Left lung (tissue), 14 donors: ENCODE measurements at places on chromosomes 3 and 15.

DNA sequence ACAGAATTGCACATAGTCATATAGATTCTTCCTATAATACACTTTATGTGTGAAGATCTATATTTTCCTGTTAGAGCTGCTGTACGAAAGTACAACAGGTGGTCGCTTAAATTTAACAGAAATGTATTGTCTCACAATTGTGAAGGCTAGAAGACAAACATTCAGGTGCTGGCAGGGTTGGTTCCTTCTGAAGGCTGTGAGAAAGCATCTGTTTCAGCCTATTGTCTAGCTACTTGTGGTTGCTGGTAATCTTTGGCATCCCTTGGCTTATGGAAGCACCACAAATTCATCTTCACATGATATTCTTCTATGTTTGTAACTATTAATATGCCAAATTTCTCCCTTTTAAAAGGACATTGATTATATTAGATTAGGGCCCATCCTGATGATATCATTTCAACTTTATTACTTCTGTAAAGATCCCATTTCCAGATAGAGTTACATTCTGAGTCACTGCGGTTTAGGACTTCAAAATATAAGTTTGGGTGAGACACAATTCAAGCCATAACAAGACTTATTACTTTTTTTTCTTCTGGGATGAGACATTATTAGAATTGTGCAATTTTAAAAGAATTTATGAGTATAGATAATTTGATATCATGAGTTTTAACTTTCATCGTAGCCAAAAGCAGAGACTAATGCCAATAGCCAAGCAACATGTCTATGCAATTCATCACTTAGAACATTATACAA, 248.1 kb upstream of the BCHE start:
- DNase-seq, result no peak

GRCh38 chr3:129313665-129314385, 35.2 kb downstream of the HMCES start:
- no peak for DNase-seq

DNA sequence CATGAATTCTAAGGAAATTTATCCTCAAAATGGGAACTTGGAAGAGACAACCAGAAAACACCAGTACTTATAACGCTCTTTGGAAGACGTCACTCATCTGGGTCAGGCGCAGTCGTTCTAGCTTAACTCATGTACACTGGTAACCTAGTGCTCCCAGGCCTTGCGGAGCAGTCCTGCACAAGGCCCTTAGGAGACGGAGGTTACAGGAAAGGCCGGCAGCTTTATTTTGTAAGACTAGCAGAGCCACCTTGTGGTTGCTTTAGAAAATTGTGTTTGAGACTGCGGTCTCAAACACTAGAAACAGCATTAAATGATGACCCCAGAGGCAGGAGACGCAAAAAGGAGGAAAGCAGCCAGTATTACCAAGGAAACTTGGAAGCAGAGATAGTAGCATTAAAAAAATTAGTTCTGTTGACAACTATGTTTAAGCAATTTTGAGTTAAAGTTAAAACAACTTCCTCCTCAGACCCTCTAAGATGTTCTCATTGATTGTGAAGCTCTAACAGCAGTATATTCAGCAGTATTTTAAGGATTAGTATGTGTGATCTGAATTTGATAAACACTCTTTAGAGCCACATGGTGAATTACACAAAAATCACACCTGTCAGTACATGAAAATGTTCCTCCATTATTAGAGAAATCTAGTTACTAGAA, 141.9 kb upstream of the C2CD4B start:
- DNase-seq, result peak; percentile 76

- DNase-seq, result no peak
Measured at GRCh38 chr3:184031187-184031792, at the start of gene HTR3D. Gene HTR3D (plus strand): TSS chr3:184031742. CDS start chr3:184031742, 0 bp downstream.

GRCh38 chr3:189824629-189825312, 193.6 kb downstream of the TP63 start:
- no peak for DNase-seq

DNA sequence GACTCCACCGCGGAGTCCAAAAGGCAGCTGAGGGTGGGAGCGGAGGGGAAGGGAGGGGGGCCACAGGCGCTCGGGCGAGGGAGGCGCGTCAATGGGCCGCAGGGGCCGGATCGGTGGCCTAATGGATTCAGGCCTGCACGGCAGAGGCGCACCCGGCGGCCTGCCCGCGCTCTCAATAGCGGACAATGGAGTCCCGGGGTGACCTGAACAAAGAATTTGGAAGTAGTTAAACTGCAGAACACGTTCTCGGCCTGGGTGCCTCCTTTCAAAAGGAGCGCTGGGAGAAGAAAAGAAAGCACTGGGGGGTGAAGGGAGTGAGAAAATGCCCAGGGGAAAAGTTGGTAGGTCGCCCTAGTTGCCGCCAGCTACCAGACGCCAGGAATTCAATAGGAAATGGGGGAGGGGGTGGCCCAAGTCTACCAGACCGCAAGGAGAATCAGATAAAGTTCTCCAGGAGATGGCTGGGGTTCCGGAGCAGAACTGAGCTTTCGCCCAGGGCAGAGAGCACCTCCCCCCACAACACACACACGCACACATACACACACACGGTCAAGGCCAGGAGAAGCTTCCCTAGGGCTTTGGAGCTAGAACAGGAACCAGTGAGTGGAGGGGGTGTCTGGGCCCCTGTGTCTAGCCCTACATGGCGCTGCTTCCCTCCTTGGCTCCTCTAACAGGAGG, 25.8 kb upstream of the POLG start:
- no peak for DNase-seq

- DNase-seq, result no peak
Measured at GRCh38 chr15:47027322-47027946, 689.9 kb upstream of the SEMA6D start.

DNA sequence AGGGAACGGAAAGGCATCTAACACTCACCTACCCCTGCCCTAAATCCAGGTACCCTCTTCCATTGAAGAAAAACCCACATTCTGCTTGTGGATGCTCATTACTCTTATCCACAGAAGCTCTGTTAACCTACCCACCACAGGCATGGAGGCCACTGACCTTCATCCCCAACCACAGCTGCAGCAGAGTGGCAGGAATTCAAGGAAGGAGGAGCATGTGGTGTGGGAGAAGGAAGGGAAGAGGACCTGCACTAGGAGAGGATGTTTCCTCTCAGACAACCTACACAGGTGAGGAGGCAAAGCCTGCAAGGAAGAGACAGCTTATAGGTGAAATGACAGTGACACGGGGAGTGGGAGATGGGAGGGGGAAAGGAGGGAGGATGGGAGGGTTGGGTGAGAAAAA, 192.5 kb upstream of the TSC22D2 start:
- DNase-seq, result no peak

DNA sequence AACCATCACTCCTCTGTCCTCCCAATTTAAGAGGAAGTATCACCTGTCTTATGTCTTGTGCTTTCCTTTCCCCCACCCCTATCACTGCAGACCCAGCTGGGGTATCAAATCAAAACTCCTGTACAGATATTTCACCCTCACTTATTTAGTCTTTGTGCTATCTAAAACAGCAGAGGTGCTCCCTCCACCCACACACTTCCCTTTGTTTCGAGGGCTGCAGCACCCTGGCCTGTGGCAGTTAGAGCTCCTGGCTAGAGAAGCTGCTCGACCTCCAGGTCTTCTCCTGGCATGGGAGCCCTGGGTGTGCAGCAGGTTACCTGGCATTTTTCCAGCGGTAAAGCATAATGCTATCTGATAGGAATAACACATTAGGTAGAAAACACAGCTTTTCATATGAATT, 181.4 kb upstream of the BCL6 start:
- no peak for DNase-seq

DNA sequence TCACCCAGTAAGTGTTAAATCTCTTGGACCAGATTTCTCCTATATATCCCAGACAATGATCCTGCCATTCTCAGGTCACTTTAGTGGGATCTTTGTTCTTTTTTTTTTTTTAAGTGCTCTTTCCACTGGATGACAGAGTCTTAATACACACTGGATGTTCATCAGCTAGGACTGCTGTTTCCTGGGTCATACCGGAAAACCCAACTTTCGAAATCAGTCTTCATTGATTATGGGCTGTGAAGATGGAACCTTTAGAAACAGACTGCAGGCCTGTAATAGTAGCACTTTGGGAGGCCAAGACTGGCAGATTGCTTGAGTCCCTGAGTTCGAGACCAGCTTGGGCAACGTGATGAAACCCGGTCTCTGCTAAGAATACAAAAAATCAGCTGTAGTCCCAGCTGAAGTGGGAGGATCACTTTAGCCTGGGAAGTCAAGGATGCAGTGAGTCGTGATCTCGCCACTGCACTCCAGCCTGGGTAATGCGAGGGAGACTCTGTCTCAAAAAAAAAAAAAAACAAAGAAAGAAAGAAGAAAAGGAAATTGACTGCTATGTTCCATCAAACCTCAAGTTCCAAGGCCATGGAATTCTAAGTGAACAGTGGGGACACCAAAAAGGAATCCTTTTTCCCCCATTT, 2.3 kb downstream of the EOGT start:
- no peak for DNase-seq

DNA sequence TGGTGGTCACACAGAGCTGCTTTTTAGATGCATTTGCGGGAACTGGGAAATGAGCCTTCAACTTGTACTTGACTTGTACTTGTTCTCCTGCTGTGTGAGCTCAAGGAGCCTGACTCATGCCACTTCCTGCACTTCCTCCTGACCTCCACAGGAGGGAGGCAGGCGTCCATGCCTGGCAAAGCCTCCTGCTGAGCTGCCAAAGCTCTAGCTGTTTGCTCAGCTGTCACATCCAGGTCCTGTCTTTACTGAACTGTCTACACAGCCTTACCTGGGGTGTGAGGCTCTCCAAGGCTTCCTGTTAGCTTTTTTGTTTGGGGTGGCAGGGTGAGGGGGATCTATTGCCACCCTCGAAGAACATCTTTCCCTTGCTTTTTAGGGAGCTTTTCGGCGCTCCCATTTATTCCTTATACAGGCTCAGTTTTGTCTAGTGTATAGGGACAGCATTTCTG, 6.4 kb downstream of the THPO start:
- DNase-seq, result peak; percentile 83

DNA sequence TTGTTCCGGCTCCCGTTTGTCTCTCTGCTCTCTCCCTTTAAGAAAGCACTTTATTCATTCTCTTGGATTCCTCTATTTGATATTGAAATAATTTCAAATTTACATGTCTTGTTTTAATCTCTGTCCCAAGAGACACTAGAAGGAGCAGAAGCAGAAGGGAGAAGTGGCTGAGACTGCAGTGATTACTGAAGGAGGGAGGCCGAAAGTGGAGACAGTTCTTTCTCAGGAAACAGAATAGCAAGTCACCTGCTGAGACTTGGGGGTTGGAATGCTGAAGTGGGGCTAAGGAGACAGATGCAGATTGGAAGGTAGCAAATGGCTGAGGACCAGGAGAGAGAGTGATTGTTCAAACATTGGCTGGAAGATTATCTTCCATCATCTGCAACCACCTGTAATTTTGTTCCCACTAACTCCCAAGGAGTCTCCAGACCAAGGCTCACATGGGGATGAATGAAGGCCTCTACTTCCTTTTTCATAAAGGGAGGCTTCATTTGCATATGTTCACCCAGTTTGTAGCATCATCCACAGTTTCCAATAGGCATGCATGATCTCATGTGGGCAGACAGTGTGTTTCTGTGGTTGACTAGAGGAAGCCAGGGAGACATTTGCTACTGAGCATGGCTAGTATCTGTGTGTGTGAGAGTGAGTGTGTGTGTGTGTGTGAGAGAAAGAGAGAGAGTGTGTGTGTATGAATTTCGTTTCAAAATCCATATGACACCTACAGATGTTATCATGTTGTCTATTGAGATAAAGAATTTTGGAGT, 24.0 kb downstream of the LTF start:
- no peak for DNase-seq

- DNase-seq, result no peak
Measured at GRCh38 chr15:67832031-67832551, 6.8 kb downstream of the SKOR1 start.

- peak; percentile 56 for DNase-seq
Measured at GRCh38 chr3:52084954-52085680, 28.7 kb upstream of the DUSP7 start.

DNA sequence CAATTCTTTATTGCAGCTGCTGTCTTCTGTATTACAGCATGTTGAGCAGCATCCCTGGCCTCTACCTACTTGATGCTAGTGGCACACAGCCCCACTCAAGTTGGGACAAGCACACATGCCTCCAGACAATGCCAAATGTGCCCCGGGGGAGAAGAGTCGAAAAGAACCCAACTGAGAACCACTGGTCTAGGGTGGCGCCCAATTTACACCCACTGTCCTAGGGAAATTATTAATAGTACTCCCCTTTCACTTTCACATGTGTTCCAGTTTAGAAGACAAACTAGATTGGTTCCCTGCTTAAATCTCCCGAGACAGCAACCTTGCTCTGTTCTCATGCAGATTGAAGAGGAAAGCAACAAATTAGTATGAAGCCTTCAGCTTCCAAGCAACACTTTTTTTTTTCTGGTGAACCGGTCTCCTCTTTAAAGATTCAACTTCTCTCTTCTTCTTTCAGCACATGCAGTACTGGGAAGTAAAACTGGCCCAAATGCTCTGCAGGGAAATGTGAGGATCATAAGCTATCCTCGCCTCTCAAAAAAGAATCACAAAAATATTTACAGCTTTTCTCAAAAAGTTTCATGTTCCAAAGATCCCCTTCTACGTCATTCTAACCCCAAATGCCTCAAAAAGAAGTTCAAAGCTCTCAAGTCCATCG, 823.9 kb upstream of the CFAP20DC start:
- DNase-seq, result no peak

GRCh38 chr3:187107989-187108388, 31.3 kb downstream of the RPL39L start:
- no peak for DNase-seq

DNA sequence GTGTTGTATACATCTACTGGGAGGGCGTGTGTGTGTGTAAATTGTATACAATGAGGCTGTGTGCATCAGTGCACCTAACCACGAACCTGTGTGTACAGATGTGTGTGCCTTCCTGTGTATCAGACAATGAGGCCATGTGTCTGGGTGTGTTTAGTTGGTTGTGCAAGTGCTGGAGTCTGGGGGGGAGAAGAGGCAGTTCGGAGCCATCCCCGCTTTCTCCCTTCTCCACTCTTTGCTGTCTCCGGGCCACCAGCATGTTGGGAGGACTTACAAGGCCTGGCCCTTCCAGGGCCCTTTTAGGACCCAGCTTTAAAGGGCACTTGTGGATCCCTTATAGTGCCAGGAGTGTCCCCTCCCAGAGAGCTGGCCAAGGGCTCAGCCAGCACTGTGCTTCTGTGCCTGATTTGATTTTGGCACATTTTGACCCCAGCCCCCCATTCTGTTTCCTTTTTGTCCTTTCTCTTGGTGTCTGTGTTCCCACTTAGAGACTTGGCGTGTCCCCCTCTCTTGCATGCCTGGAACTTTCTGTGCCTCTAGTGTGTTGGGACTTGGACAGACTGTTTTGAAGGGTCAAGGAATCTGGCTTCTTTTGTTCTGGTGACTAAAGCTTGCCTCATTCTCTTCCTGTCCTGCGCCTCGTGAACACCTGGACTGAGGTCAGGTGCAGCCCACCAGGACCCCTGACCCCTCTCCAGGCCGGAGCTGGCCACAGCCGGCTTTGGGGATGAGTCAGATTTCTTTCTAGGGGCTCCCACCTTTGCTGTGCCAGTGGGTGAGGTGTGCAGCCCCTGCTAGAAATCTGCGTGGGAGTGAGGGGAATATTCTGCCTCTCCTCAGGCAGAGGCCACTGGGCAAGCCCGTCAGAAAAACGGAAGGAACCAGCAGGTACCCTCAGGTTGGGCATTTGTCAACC, 1.5 kb downstream of the CTDSPL start:
- peak; percentile 30 for DNase-seq
